ENCODE measurements at places on chromosomes 2 and 18.
A peak's percentile ranks its signal among the peaks of the same experiment; 100 is the strongest.

DNA sequence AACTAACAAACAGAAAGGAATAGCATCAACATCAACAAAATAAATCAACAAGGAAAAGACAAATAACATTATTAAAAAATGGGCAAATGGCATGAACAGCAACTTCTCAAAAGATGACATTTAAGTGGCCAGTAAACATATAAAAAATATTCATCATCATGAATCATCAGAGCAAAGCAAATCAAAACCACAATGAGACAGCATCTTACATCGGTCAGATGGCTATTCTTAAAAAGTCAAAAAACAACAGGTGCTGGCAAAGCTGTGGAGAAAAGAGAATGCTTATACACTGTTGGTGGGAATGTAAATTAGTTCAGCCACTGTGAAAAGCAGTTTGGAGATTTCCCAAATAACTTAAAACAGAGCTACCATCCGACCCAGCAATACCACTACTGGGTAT lies 327.1 kb downstream of the CMPK2 start:
- DNase-seq = no peak

DNA sequence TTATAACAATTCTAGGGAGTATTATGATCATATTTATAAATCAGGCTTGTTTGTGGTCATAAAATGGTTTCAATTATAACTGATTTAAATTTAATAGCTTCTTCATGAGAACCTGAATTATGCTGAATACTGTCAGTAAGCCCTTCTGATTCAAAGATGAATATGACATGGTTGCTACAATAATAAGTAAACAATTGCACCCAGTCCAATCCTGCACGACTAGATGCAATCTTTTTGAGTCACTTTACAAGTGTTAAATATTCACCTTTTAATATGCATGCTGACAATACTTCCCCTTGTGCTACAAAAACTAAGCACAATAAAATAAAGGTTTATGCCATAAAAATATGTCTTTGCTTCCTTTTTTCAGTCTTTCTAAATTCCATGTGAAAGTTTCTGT lies 325.2 kb downstream of the KCNJ3 start:
- no peak for DNase-seq

- no peak for DNase-seq
Observed at GRCh38 chr2:76998704-76999103, 523.5 kb downstream of the LRRTM4 start.

DNA sequence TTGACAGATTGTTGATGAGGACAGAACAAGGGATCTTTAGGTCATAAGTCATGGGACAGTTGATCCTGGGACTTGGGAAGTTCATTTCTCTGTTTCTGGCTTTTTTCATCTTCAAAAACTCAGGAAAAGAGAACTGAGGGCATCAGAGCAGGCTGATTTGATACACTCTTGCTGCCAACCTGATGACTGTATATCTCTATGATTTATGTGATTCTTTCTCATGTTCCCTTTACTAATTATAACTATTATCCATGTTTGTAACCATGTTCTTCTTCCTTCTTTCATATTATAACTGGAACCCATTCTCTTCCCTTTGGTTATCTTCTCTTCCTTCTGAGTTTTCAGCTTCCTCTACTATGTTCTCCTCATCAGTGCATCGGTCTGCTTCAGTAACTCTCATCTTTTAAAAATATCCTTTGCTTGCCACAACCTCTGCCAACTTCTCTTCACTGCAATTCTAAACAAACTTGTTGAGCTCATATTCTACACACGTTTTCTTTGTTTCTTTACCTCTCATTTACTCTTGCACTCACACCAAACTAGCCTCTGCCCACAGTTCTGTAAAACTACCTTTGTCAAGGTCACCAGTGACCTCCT lies 13.5 kb downstream of the RASGRP3 start:
- no peak for DNase-seq

DNA sequence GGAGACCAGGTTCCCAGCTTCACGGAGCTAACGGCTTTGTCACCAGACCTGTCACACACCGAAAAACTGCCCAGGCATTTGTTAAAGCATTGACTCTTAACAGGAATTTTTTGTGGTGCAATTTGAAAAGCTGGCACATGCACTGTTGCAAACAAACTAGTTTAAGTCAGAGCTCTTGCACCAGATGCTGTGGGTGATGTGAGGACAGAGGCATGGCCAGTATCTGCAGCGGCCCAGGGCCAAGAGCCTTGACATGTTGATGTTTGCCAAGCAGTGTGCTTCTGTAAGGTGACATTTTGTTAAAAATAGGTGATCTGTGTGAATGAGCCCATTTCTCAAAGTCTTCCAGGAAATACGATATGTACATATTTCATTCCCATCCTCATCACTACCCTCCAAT lies 142.5 kb downstream of the MTCL1 start:
- no peak for DNase-seq

DNA sequence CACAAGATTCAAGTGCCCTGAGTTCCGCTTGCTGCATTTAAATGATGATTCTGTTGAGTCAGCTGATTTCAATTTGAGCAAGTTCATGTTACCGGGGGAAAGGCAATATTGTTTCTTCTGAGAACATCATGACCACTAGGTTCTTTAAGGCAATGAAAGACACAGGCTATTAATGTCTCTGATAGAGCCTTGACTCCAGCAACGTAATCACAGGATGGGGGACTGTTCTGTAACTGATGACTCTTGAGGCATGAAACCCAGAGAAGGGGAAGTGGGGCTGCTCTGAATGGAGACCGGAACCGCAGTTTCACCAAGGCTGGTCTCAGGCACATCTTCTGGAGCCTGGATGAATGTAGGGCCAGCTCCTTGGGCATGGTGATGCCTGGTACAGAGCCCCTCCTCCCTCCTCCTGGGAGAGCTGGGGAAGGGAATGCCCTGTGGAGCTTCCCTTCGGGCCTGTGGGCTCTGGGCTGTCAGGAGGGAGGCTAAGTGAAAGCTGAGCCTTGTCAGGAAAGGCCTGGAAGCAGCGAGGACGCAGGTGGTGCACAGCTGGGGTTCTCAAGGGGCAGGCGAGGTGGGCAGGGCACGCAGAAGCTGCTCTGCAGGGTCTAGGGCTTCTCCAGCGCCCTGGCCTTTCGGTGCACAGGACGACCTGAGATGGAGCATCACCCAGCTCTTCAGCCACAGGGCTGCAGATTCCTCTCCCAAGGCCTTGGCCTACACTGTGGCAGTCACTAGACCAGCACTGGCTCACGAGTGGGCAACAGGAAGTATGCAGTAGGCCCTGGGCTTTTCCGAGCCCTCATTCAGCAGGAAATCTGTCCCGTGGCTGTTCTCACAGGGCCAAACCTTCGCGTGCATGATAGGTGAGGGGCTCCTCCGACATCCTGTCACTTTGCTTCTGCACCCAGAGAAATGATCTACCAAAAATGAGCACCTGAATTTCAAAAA lies 36.6 kb upstream of the PRLH start:
- DNase-seq = no peak

DNA sequence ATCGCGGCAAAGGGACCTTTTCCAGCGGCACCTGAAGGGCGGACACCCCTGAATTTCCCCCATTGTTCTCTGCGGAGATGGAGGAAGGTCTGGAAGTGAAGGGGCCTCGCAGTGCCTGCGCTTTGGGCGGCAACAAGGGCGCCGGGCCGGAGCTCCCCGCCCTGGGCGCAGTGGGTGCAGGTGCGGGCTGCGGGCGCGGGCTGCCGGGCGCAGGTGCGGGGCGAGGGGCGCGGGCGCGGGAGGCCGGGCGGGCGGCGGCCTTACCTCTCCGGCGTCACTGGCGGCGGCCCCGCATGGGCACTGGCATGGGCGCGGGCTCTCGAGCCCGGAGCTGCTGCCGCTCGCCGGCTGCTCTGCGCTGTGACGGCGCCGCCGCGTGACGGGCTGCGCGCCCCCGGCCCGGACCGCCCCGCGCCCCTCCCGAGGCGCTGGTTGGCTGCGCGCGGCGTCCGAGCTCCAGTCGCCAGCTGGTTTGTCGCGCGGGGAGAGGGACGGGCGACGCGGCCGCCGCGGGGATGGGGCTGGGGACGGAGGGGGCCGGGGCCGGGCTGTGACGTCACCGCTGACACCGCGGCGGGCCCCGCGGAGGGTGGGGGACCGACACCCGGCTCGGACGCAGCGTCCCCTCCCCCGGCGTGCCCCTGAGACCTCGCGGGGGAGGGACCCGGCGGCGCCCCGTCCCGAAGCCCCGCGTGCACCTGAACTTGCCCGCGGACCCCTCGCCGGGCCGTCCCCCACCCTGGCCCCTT lies at the start of gene KIF1A:
Gene KIF1A (minus strand): TSS at position 362 of the 749 bp plus-strand sequence. CDS start 22,467 bp downstream, outside the sequence.
- no peak for DNase-seq

DNA sequence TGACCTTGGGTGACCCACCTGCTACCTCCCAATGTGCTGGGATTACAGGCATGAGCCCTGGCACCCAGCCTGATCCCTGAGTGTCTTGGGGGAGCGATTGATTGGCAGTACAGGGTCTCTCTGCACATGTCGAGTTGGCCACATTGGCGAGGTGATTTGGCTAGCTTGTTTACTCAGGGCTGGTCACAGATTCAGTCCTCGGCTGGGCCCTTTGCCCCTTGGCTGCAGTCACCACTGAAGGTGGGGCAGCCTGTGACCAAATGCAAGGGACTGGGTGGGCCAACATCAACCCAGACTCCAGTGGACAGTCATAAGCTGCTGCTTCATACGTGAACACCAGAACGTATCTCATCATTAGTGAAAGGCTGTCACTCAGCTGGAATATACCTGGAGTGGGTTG lies 114.9 kb downstream of the ZNF532 start:
- no peak for DNase-seq

DNA sequence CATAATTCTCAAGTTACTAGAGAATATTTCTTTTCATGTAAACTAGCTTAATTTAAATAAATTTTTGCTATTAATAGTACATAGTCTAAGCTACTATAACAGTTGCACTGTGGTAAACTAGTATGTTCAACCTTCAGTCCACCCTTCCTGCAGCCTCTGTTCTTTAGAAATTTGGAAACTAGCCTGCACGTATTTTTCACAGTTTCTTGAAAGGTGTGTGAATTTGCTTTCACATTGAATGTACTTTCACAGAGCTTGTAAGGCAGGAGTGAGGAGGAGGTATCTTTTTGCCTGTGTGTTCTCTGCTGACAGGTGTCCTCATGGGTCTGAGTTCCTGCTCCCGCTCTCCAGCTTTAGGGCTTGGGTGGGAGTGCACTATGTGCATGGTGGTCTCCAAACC lies 117.5 kb downstream of the ATP9B start:
- no peak for DNase-seq

DNA sequence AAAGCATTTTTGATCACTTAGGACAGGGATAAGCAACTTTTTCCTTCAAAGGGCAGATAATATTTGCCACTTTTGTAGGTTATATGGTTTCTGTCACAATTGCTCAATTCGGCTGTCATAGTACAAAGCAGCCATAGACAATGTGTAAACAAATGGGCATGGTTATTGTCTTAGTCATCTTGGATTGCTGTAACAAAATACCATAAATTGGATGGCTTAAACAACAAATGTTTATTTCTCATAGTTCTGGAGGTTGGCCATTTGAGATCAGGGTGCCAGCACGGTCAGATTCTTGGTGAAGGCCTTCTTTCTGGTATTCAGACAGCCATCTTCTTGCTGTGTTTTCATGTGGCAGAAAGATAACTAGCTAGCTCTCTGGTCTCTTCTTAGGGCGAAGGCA lies 91.2 kb downstream of the TAF4B start:
- DNase-seq = no peak

- DNase-seq = no peak
Observed at GRCh38 chr2:22248851-22249250, 1125.1 kb downstream of the TDRD15 start.

DNA sequence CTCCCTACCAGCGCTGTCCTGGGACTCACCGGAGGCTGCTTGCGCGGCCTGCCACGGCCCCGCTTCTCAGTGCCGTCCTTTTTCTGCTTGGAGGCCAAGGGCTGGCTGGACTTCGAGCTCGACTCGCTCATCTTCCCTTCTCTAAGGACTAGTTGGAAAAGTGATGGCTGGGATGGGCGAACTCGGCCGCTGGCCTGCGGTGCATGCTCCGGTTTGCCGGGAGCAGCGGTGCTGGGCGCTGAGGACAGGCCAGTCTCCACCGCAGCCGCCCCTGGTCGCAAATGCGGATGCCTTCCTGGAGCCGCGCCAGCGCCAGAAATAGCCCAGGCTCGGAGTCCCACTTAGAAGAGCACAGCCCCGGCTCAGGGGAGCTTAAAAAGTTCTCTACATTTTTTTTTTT lies 3.1 kb downstream of the C2orf81 start:
- no peak for DNase-seq

DNA sequence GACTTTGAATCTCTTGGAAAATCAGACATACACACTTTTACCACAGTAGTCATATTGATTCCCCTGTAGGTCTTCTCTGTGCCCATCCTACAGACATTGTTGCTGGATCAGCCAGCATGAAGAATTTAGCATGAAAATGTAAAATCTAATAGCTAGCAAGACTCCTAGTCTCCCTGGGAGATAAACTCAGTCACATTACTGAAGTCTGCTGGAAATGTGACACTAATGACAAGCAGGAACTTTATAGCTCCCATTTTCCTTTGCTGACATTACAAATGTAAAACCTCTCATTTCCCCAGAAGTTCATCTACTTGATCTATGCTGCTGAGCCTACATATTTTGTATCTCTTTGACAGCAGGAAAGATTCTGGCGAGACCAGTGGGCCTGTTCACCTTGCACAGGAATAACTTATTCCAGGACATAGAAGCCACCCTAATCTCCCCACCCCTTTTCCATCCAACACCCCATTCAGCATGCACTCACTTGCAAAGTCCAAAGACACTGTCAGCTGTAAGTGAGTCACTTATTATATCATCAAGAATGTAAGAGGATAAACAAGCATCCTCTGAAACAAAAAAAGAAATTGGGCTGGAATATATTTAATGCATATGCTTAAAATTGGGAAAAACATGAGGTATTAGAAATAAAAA lies 648.3 kb upstream of the PKDCC start:
- DNase-seq = no peak

DNA sequence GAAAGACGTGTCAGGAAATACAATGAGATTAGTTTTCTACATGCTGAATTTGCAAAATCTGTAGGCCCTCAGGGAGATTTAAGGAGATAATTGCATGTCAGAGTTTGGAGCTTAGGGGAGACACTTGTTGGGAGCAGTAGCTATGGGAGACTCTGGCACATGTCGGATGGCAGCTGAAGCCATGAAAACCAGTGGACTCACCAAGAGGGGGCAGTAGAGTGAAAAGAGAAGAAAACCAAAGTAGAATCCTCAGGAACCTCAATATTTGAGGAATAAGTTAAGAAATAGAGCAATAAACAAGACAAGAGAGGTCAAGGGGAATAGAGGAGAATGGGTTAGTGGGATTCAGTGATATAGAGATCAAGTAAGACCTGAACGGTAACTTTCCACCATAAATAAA lies 24.8 kb downstream of the RUFY4 start:
- peak; percentile 13 for DNase-seq

- DNase-seq = no peak
Observed at GRCh38 chr2:136765256-136766072, at the start of gene THSD7B. Gene THSD7B, plus strand, starts transcription at chr2:136765545. Its CDS starts 116,634 bp downstream, at chr2:136882179.

- no peak for DNase-seq
Observed at GRCh38 chr2:163735685-163736432, at the start of gene FIGN. Gene FIGN, minus strand, starts transcription at chr2:163736008. Its CDS starts 1,081 bp downstream, at chr2:163734927.

DNA sequence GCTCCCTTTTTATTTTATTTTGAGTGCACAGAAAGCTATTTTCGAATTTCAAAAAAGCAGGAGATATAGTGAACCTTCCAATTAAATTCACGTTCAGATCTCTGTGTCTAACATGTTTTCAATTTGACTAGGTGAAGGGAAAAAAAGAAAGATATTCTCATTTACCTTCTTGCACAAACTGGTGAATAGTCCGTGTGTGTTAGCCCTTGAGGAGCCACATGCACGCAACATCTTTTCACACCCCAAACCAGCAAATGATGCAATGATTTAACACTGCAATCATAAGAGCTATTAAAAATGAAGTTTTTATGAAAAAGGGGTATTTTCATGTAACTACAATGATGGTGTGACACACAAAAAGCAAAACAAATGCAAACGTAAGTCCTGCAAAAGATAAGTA lies 109.8 kb downstream of the CPO start:
- no peak for DNase-seq
